ENCODE measurements at places on chromosomes 2 and 18.

GRCh38 chr18:10878703-10879102 lies 270.7 kb downstream of the PIEZO2 start:
- no peak for DNase-seq

GRCh38 chr2:11023326-11024258 lies 111.9 kb downstream of the KCNF1 start:
- no peak for DNase-seq

- peak; percentile 96 for DNase-seq
These were observed at the start of the genes SEPTIN10 and SOWAHC for GRCh38 chr2:109613922-109614714. Gene SEPTIN10 (minus strand): TSS chr2:109613966. CDS start chr2:109613827, 139 bp downstream. Gene SOWAHC (plus strand): TSS chr2:109614364. CDS start chr2:109614490, 126 bp downstream.

- DNase-seq, result no peak
These were observed 354.8 kb upstream of the MEIS1 start for GRCh38 chr2:66080127-66080526.

DNA sequence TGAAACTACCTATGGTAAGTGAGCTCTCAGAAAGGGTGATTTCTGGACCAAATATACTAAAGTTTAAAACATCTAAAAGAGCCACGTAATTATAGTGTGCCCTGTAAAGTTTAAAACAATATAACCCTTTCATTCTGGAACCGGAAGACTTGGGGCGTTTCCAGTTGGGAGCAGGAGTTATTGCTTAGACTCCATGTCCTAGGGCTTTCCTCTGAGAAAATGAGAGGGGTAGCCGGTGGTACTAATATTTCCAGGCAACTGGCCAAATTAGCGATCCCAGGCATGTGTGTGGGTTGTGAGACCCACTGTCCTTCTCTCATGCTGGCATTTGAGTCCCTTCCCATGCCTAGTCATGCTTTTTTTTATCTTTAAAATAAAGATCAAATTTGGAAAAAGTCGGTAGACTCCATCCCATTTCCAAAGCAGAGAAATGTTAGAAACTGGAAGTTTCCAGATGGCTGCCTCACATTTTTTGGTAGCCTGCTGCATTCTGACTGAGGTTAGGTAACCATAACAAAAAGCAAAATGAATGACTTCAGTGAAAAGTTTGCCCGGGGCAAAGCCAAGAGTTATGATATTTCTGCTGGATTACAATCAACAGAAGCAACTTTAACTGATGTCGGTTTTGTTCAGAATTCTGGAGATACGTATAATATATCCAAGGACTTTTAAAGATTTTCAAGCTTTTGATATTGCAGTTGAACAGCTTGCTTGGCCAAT lies 227.4 kb downstream of the SS18 start:
- DNase-seq, result peak; percentile 43

- DNase-seq, result no peak
These were observed 25.5 kb downstream of the B4GALT6 start for GRCh38 chr18:31658670-31659575.

- DNase-seq, result no peak
These were observed 11.0 kb upstream of the NCKAP5 start for GRCh38 chr2:133579274-133579673.

GRCh38 chr2:120860579-120860922 lies 124.9 kb downstream of the GLI2 start:
- no peak for DNase-seq

DNA sequence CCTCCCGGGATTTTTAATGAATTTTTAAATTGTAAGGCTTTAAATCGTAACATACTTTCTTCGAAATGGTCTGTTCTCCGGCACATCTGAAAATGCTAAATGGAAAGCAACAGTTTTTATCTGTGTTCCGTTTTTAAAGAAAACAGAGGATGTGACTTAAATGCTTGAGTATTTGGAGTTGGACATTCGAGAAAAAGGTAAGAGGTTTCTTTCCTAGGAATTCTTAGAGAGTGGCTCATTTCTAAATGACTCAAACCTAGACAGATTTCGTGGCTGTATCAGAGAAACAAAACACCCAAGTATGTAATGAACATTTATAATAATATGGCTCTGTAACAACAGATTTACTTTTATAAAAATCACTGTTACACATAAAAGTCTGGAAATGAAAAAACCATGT lies 177.6 kb upstream of the CCDC68 start:
- DNase-seq, result no peak

DNA sequence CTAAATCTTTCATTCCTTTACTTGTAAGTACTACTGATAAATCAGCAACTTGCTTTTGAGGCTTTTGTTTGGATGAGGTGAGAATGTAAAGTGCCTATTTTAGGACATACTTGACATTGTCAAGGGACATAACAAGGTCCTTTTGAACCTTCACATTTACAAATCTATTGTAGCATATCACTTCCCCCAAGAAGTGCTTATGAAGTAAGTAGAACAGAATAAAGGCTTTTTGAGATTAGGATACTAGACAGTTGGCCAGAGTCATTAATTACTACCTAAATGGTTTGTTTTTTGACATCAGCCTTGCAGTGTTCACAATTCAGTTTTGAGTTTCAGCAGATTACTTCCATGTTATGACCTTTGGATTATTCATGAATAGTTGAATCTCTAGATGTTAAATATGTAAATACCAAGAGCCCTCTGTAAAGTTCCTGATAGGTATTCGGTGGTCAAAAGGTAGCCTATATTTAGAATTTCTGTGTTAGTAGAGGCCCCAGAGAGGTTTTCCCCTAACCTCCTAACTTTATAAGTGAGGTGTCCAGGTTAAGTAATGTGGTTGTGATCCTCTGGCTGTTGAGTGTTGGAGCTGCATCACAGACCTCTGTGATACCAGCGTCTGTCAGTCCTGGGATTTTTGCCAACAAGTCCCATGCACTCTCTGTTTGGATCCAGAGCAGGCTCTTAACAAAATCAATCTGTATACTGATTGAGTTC lies 67.2 kb downstream of the LCLAT1 start:
- peak; percentile 44 for DNase-seq

DNA sequence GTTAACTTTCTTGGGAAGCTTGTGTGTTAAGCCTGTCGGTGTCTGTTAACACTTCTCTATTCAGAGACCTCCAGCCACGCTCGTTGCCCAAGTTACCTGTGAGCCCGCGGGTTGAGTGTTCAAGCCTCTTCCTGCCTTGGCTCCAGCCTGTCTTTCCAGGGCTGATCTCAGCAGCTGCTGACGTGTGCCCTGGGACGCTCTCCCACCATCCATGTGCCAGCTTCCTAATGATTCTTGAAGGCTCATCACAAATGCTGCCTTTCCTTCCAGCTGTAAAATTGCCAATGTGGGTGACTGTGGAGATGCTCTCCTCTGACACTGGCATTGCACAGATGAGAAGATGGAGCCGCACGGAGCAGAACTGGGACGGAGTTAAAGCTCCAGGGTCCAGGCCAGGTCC lies 6.1 kb downstream of the RNF144A start:
- DNase-seq, result no peak

GRCh38 chr2:68404164-68404563 lies 39.1 kb downstream of the PLEK start:
- no peak for DNase-seq

- DNase-seq, result no peak
These were observed 651.6 kb downstream of the LRRTM4 start for GRCh38 chr2:76870581-76870980.

DNA sequence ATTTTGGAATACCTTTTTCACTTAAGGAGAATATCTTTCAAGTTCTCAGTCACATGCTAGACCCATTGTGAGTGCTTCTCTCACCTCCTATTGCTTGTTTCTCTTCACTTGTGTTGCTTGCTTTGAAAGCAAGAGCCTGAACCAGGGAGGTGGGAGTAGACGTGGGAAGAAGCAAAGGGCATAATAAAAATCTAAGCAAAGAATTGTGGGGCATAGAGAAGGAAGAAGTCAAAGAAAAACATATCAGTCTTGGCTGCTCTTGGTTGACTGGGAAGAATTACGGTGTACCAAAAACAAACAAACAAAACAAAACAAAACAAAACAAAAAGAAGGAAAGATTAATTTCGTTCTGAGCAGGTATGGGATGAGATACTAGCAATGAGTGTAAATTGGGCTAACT lies 48.9 kb upstream of the ACVR1 start:
- DNase-seq, result no peak

- peak; percentile 3 for DNase-seq
These were observed 159.1 kb downstream of the PPP1R1C start for GRCh38 chr2:182144776-182145165.

GRCh38 chr2:7758073-7758759 lies 841.0 kb downstream of the RNF144A start:
- peak; percentile 85 for DNase-seq

GRCh38 chr18:38456253-38456652 lies 890.7 kb upstream of the CELF4 start:
- DNase-seq, result no peak

DNA sequence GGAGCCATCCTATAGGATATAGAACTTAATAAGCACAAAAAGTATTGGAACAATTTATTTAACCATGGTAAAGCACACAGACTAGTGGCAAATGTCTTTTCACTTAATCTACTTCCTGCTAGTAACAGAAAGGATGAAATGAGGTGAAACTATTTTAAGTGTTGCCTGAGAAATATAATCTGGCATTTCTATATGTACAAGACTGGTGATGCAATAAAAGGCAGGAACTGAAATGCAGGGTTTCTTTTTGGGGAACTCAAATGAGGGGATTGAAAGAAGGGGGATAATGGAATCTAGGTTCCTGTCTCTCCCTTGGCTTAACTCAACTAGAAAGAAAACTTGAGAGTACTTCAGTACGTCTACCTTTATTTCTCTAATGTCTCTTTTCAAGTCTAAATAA lies 122.3 kb downstream of the MEMO1 start:
- no peak for DNase-seq

GRCh38 chr2:159229476-159230144 lies 56.9 kb downstream of the WDSUB1 start:
- no peak for DNase-seq

GRCh38 chr2:85577386-85578242 lies at the start of gene VAMP8:
Gene VAMP8 (plus strand): TSS chr2:85577586. CDS start chr2:85577647, 61 bp downstream.
- DNase-seq, result no peak

DNA sequence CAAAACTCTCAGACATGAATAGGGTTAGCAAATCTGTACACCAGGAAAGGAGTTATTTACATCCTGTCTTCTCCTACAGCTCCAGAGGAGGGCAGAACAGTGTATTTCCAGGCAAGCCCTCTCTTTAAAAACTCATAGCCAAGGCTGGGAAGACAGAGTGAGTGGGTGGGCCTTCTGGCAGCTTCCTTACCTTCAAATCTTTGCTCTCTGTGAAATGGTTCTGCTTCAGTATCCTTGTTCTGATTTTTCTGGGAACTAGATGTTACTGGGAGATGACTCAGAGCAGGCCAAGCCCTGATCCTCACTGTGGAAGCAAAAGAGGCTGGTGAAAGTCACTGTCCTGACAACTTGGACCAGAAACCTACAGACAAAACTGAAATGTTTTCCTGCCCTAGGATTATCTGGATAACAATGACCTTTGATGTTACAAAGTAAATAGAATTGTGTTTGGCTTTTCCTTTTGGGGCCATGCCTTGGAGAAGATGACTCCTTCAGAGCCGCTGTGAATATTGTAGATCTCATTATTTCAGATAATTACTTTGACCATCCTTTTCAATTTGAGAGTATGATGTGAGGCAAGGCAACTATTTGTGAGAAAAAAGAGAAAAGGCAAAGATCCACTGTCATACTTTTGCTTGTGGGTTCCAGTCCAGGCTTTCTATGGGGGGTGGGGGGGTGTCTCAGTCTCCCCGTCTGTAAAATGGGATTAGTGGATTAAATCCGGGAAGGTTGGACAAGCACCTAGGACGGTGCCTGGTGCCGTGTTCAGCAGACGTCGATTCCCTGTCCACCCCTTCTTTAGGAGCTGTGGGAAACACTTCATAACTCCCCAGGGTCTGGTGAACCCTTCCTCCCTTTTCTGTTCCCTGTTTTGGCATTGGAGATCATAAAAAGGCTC lies 644 bp upstream of the QPCT start:
- DNase-seq, result peak; percentile 56

- no peak for DNase-seq
These were observed 113.0 kb downstream of the PIK3C3 start for GRCh38 chr18:42068030-42068429.

- no peak for DNase-seq
These were observed 1185.2 kb upstream of the CELF4 start for GRCh38 chr18:38750751-38751150.

GRCh38 chr2:165660361-165660760 lies 133.7 kb downstream of the GALNT3 start:
- no peak for DNase-seq

DNA sequence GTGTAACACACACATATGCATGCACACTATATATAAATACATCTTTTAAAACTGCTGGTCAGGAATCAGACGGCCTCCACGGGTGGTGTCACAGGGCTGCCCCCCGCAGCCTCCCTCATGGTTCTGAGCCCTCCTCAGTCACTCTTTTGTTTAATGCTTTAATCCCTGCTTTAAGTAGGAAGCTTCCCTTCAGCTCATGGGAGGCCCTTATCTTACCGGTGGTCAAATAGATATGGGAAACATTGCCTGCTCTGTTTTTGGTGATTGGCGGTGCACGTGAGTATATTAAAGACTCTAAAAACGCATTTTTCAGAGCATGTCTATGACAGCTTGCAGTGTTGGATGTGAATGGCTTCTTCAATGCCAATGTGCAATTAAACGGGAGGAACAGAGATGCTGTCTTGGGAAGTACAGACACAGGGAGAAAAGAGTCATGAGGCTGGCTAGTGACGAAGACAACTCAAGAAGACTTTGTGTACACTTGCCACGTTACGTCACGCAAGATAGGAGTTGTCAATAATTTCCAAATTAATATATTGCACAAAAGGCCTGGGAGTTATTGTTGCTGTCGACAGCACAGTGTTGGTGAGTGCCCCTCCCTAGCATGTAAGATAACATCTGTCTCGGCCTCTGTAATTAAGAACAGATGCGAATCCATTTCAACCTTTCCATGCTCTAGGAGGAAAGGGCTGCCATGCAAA lies 23.3 kb downstream of the GNLY start:
- peak; percentile 86 for DNase-seq

GRCh38 chr2:188478724-188479123 lies 187.1 kb downstream of the GULP1 start:
- no peak for DNase-seq

GRCh38 chr2:13474538-13474937 lies 757.8 kb downstream of the TRIB2 start:
- DNase-seq, result no peak

DNA sequence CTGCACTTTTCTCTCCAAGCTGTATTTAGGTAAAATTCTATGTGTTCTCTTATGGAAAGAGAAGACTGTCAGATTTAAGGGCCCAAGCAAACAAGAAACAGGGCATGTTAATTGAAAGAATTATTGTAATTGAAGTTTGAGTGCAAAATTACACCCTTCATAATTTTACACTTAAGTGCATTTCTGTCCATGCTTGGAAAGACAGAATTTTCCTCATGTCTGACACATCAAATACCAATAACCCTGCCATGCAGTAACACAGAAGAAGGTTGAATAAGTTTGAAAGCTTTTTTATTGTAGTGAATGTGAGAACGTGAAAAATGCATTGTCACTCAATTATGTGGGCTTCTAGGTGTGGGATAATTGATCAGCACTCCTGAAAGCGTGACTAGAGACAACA lies 52.9 kb upstream of the PARD3B start:
- no peak for DNase-seq

- peak; percentile 62 for DNase-seq
These were observed 177.0 kb downstream of the CTIF start for GRCh38 chr18:48715711-48716361.
